ENCODE measurements at places on chromosomes 12 and 14.
A peak's percentile ranks its signal among the peaks of the same experiment; 100 is the strongest.

GRCh38 chr12:180445-180844, 33.5 kb downstream of the SLC6A12 start:
- DNase-seq: peak; percentile 27

DNA sequence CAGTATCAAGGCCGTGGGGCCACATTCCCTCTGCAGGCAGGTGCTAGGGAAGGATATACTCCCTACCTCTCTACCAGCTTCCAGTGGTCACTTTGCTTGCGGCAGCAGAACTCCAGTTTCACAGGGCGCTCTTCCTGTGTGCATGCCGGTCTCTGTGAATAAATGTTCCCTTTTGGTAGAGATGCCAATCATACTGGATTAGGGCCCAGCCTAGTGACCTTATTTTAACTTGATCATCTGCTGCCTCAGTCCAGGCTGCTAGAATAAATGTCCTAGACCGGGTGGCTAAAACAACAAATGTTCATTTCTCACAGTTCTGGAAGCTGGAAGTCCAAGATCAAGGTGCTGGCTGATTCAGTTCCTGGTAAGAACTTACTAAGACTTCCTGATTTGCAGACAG, 198.8 kb upstream of the TMEM132C start:
- peak; percentile 3 for DNase-seq

DNA sequence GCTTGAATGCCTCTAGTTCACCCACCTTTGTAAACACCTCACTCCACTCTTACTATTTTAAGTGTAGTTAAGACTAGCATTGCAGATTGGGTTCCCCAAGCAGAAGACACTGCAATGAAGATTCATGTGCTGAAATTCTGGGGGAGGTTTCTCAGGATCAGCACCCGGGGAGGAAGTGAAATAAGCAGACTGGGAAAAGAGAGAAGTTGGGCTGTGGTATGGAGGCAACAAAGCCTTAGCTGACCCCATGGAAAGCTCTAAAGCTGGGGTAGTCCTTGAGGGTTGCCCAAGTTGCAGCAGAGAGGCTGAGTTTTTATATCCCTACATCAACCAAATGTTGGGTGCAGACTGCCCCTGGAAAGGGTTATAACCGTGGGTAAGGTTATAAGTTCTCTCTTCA, 23.9 kb upstream of the IGF1 start:
- DNase-seq: no peak

GRCh38 chr12:104701756-104702155, 245.0 kb downstream of the CHST11 start:
- no peak for DNase-seq

GRCh38 chr14:80491650-80492049, 280.3 kb upstream of the DIO2 start:
- no peak for DNase-seq

- no peak for DNase-seq
These were observed 717.5 kb downstream of the RERGL start for GRCh38 chr12:17372508-17372907.

DNA sequence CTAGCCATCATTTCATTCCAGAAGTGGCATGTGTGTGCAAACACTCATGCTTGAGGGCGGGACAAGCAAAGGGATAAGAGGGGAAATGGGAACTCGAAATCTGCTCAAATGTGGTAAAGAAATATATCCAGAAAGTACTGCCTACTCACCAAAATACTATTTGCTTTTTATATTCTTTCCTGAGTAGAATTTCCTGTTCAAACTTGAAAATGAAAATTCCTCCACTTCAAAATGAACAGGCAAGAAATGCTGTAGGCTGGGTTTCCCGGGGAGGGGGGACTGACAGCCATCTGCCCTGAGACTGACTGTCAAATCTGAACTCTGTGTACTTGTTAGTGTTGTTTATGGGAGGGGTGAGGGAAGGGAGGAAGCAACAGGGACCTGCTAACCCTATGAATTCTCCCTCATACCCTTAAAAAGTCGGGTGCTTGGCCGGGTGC, 34.6 kb downstream of the NTF3 start:
- DNase-seq: peak; percentile 79

DNA sequence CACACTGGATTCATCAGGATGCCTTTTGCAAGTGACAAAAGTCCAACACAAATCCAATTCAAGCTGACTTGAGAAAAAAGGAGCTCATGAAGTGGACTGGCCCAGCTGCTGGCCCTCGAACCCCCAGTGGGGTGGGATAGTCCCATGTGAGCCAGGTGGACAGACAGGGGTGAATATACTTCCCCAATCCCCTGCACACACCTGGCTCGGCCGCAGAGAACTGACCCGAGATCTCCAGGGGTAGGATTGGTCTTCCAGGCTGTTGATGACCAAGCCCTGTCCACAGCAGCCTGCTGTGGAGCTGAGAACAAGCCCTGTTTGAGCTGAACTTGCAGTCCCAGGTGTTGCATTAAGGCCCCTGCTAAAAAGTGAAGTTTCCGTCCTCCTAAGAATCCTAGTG, 56.2 kb downstream of the TPCN1 start:
- no peak for DNase-seq

DNA sequence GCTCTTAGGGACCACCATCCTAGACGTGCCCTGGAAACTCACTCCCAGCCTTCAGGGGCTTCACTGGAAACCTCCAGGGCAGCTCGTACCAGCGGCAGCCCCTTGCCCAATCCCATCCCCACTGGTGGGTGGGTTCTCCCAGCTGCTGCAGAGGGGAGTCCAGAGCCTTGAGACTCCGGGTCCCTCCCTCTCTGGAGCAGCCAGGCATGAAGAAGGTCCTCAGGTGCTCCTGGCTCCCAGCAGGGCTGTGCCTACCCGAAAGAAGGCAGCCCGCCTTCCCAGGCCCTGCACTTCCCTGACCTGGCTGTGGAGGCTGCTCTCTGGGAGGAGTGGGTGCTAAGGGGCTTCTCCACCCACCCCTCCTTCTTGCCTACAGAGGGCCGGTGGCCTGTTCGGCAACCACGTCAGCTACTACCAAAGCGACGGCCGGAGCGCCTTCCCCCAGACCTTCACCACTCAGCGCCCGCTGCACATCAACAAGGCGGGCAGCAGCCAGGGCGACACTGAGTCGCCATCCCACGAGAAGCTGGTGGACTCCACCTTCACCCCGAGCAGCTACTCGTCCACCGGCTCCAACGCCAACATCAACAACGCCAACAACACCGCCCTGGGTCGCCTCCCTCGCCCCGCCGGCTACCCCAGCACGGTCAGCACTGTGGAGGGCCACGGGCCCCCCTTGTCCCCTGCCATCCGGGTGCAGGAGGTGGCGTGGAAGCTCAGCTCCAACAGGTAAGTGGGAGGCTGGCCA, 115.5 kb upstream of the FKBP4 start:
- no peak for DNase-seq

- DNase-seq: no peak
These were observed 155.9 kb downstream of the ESRRB start for GRCh38 chr14:76531821-76532318.

DNA sequence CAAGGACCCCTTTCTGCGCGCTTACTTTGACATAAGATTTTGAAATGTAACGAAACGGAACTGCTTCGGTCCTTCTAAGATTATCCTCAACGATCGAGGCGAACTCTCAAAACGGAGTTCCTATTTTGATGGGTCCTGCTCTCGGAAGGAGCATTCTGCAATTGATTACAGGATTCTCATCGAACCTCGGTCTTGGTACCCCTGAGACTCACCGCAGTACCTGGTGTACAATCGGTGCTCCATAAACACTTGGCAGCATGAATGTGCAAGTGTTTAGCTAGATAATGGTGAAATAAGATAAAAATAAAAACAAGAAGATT, 530 bp upstream of the NEMF start:
- no peak for DNase-seq

DNA sequence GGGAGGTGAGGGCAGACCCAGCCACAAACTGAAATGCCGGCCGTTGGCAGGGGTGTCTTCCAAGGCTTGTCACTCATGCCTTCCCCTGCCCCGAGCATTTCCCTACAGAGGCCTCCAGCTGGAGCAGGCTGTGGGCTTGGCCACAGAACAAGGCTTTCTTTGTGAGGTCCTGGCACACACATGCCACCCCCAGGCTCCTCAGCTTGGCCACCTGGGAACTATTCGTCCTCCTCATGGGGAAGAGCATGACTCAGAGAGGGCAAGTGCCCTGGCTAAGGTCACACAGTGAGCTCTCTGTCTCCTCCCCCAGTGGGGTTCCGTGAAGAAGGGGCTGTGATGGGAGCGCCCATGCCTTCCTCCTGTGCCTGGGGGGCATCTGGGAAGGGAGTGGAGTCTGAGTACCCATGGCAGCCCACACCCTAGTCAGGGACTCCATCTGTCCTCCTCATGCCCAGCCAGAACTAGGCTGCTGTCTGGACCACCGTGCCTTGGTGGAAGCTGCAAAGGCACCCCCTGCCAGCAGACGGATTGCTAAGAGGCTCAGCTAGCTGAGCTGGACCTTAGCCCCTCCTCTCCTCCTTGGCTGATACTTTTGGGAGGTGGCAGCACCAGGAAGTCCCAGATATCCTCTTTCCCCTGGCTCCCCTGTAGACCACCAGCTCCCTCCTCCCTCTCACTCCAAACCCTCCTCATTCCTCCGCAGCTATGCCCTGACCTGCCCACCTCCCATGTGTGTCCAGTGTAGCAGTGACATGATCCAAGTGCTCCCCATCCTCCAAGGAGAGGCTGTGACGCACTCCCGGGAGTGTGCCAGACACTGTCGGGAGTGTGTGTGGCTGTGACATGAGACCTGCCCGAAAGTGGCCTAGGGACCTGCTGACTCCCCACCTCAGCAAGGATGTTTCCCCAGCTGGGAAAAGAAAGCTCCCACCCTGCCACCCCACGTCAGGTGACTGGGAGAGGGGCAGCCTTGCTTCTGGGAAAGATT, 21.4 kb downstream of the ABCB9 start:
- DNase-seq: peak; percentile 50

GRCh38 chr14:77067632-77068516, 30.2 kb upstream of the CIPC start:
- peak; percentile 72 for DNase-seq

Measured in EH (cell line).